ENCODE measurements at places on chromosomes 12 and 14.

- DNase-seq, result peak; percentile 100
Observed at GRCh38 chr14:35292051-35292769, at the start of gene PSMA6. PSMA6 (plus strand) TSS chr14:35292382; CDS start chr14:35292477, 95 bp downstream.

GRCh38 chr12:120902846-120903411 is 1.2 kb downstream of the SPPL3 start:
- no peak for DNase-seq

GRCh38 chr12:104510873-104511440 is 54.2 kb downstream of the CHST11 start:
- peak; percentile 56 for DNase-seq

GRCh38 chr12:19841451-19841850 is 402.2 kb downstream of the AEBP2 start:
- DNase-seq, result no peak

- DNase-seq, result peak; percentile 91
Observed at GRCh38 chr14:61438497-61438859, 117.1 kb downstream of the PRKCH start.

- DNase-seq, result peak; percentile 86
Observed at GRCh38 chr12:110661337-110661972, 27.5 kb downstream of the HVCN1 start.

DNA sequence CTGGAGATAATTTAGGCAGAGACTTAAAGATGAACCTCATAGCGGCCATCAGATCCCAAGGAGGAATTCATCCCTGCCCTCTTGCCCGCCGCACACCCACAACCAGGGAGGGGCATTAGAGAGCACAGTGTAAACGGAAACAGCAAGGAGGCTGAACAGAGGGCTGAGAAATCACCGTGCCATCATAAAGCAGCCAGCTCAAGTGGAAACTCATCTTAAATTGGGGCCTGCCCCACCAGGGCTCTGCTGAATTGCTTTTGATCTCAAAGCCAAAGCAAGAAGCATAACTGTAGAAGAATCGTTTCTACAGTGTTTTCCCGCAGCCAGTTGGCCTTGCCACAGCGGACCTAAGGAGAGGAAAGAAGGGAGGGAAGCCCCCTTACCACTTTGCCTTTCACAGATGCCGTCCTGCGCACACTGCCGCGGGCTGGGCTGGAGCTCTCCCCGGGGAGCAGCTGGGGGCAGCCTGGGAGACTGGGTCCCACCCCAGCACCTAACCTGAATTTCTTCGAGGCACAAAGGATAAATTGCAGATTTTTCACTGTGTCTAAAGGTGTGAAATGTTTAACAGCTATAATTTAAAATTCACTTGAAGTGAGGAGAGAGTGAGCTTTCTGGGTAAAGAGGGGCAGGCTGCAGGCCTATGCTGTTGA is 51.8 kb upstream of the MMP17 start:
- no peak for DNase-seq

- DNase-seq, result no peak
Observed at GRCh38 chr14:65588426-65589140, 176.1 kb downstream of the FUT8 start.

- DNase-seq, result peak; percentile 98
Observed at GRCh38 chr12:93773122-93773871, 96.1 kb downstream of the CRADD start.

DNA sequence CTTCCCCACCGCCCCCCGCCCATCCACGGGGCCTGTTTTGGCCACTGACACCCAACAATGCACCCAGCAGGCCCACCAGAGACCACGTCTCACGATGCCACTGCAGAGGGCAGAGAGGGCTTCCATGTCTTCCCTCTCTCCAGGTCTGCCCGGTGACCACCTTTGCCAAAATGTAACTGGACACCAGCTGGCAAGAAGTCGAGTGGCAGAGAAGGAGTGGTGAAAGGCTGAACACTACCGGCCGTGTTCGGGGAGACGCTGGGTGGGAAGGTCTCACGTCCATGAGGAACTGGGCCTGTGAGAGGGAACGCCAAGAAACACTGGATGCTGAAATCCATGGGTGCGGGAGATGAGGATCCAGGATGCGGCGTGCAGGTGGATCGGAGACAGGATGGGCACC is 308.2 kb downstream of the ADGRD1 start:
- DNase-seq, result no peak

GRCh38 chr12:117092886-117093285 is 6.3 kb downstream of the TESC start:
- no peak for DNase-seq

GRCh38 chr14:26394150-26394810 is 203.6 kb downstream of the NOVA1 start:
- no peak for DNase-seq

Measured in inflammatory macrophage treated with lipopolysaccharide for 1 hour (primary cell).